ENCODE measurements at places on chromosomes 2 and 18.

GRCh38 chr2:32688541-32688940 lies 60.7 kb downstream of the TTC27 start:
- no peak for DNase-seq

- no peak for DNase-seq
Observed at GRCh38 chr18:69282371-69282770, 118.3 kb upstream of the DOK6 start.

GRCh38 chr2:64268330-64269048 lies 124.3 kb upstream of the PELI1 start:
- no peak for DNase-seq

DNA sequence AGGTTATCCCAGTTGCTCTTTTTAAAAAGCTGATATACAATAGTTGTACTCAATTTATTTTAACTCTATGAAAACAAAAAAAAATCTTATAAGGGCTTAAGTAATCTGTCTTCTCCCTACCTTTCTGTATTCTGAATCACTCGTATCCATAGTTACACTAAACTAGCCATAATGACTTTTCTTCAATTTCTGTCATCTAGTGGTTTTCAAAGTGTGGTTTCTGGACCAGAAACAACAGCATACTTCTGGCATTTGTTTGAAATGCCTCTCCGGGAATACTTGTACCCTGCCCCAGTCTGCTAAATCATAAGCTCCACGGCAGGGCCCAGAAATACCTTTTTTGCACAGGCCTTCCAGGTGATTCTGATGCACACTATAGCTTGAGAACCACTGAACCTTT lies 253.6 kb downstream of the LRRTM4 start:
- DNase-seq: no peak

DNA sequence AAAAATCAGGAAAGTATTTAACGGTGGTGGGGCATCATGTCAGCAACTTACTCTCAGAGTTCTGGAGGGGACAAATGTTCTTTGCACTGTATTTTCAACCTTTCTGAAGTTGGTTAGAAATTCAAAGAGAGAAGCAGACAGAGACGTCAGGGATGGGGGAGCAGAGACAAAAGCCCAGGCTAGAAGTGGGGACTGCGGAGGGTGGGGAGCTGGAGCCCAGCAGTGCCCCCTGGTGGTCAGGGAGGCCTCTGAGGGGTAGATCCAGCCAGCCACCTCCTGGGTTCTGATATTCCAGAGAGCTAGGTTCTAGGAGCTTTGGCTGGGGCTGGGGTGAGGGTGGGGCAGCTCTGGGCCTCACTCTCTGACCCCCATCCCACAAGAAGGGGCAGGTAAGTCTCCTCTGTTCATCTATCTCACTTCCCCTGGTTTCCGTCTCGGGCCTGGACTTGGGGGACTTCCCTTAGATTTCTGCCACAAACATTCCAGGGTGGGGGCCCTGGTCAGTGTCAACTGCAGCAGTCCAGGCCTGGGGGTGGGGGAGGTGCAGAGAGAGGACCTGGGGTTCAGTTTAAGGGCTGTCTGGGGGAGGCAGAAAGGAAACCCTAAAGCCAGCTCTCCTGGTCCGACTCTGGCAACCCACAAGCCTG lies 8.9 kb downstream of the TNS1 start:
- DNase-seq: peak; percentile 79

DNA sequence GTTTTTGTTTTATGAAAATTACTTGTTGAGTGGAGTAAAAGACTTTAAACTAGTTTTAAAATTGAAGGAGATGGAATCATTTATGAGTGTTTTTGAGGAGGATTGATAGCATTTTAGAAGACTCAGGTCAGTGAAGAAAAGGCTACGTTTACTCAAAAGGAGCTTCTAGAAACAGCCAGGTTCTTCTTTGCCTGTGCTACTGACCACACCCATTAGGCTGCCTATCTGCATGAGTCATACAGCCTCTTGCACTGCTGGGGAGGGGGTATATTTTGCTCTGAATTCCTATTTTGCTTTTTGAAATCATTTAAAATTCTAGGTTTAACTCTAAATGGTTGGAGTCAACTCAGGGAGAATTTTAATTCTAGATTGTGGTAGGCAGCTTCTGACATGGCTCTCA lies 22.3 kb downstream of the EFEMP1 start:
- peak; percentile 66 for DNase-seq

- DNase-seq: peak; percentile 52
Observed at GRCh38 chr2:232541195-232541960, 1.9 kb downstream of the CHRNG start.

- DNase-seq: no peak
Observed at GRCh38 chr2:108605947-108606346, 71.7 kb downstream of the LIMS1 start.

- no peak for DNase-seq
Observed at GRCh38 chr2:236688157-236688556, 118.5 kb downstream of the ACKR3 start.

GRCh38 chr2:128384446-128384845 lies 65.8 kb upstream of the HS6ST1 start:
- peak; percentile 25 for DNase-seq

- DNase-seq: no peak
Observed at GRCh38 chr2:159176555-159176954, 109.9 kb downstream of the WDSUB1 start.

- DNase-seq: peak; percentile 26
Observed at GRCh38 chr2:38149531-38149930, 73.6 kb upstream of the CYP1B1 start.

- DNase-seq: no peak
Observed at GRCh38 chr2:24543252-24543651, 52.2 kb downstream of the NCOA1 start.

GRCh38 chr2:84494070-84494469 lies 22.2 kb upstream of the DNAH6 start:
- DNase-seq: no peak

DNA sequence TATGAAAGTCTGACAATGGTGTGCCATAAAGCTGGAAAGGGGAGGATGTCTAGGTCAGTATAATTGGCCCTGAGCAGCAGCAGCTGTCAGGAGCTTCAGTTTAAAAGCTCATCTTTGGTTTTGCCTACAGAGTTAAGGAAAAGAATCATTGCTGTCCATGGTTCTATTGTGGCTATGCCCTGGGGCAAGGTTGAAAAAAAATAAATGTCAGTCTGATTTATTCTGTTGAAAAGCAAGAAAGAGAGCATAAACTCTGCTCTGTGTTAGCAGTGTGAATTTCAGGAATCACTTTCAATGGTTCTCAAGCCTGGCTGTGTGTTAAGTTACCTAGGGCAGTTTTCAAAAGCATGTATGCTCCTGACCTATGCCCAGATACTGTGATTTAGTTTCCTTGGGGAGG lies 446.7 kb downstream of the SETBP1 start:
- no peak for DNase-seq

DNA sequence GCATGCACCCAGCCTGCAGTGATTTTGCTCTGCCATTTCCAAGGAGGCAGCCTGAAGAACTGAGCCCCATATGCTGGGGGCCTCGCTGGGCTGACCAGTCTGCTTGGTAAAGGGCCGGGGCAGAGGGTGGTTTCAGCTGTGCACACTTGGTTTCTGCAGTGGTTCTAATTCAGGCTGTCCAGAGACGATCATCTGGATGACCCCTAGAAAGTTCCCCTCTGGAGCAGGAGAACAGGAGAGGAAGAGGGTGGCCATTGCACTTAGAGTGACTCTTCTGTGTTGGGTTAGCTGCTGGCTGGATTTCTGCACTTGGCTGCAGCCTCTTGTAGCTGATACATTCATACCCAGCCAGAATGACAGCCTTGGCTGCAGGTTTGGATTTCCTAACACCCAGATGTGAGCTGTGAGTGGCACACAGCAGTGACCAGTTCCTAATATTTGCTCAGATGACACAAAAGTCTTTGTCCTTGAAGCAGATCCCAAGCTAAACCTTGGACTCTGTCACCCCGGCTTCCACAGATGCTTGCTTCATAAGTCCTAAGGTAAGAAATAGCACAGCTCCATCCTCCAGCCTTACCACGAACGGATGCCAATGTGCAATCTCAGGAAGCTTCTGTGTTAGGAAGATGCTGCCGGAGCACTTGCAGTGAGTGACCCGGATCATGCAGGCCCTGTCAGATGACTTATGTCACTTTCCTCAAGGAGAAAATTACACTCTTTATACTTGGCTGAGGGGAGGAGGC lies 105.6 kb downstream of the HNRNPLL start:
- peak; percentile 41 for DNase-seq

DNA sequence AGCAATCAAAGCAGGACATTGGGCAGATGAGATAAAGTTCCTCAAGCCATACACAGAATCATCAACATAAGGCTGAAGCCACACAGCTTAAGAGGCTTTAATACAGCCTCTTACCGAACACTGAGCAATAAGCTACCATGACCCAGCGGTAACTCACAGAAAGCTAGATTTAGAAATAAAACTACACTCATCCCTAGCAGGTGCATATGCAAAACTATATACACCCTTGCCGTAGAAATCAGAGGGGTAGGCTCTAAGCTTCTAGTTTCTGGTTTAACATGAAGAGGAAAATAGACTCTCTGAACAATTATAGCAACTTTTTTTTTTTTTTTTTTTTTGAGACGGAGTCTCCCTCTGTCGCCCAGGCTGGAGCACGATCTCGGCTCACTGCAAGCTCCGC lies 428.8 kb upstream of the FIGN start:
- no peak for DNase-seq

GRCh38 chr2:2575870-2576386 lies 244.9 kb upstream of the MYT1L start:
- DNase-seq: peak; percentile 26

DNA sequence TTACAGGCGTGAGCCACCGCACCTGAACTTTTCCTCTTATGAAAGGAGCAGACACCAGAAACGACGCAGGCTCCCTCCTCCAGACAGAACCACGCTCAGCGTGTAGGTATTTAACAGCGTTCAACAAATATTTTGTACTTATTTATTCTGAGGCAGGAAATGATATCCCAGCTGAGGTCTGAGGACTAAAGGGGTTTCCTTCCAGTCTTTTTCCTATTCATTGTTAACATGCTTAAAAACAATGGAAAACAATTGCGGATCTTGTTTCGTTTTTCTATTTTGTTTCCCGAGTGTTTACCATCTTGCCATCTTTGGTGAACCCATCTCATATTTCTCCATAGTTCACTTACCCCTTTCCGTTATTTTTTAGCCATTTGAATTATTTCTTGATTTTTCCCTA lies 43.7 kb upstream of the FOSL2 start:
- DNase-seq: no peak

- no peak for DNase-seq
Observed at GRCh38 chr18:59229191-59229590, 9.2 kb downstream of the GRP start.

GRCh38 chr2:122734766-122735424 lies 979.4 kb downstream of the TSN start:
- DNase-seq: peak; percentile 93

DNA sequence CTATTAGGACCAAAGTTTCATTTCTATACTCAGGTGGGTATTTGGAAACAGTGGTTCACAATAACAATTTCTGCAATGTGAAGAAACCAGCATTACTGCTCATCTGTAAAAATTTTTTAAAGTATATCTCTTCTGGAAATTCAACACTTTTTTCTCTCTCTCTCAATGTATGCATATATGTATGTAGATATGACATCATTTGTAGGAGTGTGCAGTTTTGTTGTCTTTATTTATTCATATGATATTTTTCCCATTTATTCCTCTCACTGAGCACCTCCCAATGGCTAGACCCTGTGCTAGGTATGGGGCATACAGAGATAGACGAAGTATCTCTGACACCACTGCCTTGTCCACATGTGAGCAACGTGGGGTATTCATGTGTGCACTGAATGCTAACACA lies 58.3 kb downstream of the RDH14 start:
- no peak for DNase-seq

DNA sequence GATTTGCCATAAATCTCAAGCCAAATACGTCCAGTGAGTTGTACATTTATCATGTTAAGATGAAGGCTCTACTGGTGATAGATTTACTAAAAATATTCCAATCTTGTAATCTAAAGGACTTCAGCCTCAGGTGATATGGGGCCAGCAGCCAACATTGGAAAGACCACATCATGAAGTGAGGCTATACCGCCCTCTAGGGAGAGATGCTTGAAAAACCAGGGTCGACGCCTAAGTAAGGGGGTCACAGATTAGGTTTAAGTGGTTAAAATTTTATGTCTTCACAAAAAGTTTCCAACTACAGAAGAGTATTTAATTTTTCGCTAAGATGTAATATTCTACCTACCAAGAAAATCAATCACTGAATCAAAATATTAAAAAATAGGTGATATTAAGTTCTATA lies 33.3 kb downstream of the DOCK10 start:
- no peak for DNase-seq

- peak; percentile 58 for DNase-seq
Observed at GRCh38 chr2:74316627-74317295, 26.5 kb downstream of the SLC4A5 start.

GRCh38 chr2:203988500-203989260 lies 52.1 kb downstream of the ICOS start:
- no peak for DNase-seq

DNA sequence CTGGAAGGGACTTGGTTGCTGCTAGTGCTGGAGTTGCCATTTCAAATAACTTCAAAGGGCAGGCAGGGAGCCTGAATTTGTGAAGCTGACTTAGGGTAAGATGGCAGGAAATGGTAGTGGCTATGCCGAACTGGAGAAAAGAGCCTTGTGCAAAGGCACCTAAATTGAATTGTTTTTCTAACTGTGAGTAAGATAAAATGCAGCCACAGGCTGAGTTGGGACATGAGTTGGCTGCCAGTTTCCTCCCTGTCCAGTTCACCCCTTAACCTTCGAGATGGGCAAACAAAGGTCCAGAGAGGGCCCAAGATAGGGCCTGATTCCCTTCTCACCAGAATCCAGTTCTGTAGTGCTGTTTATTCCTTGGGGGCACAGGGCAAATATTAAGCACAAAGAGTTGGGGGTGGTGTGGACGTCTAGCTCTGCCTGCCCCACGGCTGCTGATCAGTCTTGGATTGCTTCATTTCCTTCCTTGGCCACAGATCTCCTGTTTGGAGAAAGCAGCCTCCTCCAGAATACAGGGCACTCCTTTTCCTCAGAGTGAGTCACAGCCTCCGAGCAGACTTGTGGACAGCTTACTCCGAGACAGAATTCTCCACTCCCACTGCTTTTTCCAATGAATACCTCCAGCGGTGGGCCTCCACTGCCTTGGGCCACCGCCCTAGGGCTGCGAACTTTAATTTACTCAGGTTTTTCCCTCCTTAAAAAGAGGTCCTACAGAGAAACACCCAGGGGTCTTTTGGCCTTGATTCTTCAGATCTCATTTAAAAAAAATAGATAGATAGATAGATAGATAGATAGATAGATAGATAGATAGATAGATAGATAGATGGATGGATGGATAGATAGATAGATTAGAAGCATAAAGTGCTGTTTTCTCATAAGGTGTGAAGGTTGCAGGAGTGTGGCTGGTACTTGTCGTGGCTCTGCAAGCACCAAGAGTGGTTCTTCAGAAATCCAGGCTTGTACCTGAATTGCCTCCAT lies 18.4 kb upstream of the SLC20A1 start:
- DNase-seq: peak; percentile 86

DNA sequence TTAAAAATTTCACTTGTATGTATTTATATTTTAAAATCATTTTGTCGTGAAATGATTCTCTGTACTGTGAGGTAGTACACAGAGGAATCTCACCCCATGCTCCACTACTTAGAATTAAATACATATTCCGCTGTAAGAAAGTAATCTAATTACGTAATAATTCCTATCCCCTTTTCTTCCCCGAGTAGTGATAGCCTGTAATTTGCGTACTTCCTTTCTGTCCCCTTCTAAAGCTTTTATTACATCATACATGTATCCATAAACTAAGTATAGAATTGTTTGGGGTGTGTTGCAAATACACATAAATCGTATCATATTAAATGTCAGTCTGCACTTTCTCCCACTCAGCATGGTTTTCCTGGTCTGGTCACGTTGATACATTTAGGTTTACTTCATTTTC lies 12.4 kb upstream of the CHCHD5 start:
- DNase-seq: no peak
